ENCODE measurements at places on chromosomes 3 and 15.

GRCh38 chr15:78063970-78064385 lies 13.5 kb downstream of the TBC1D2B start:
- no peak for DNase-seq

- DNase-seq, result no peak
Observed at GRCh38 chr15:69523010-69524001, 70.7 kb downstream of the RPLP1 start.

DNA sequence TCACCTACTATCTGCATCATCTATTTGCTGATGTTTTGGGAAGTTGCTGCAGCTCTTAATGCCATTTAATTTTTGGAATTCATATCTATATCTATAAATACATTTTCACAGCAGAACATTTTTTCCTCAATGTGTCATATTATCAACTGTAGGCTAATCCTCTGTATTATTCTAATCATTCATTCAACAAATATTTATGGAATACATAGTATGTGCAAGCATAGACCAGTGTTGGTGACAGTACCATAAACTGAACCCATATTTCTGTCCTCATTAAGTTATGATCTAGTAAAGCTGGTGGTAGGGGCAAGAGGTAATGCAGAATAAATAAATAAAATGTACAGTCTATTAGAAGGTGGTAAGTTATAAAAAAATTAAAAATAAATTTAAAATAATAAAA lies 585.3 kb upstream of the BCHE start:
- no peak for DNase-seq

- no peak for DNase-seq
Observed at GRCh38 chr15:98794748-98795147, 146.4 kb downstream of the IGF1R start.

GRCh38 chr3:4986782-4987537 lies 7.7 kb downstream of the BHLHE40 start:
- DNase-seq, result peak; percentile 55

DNA sequence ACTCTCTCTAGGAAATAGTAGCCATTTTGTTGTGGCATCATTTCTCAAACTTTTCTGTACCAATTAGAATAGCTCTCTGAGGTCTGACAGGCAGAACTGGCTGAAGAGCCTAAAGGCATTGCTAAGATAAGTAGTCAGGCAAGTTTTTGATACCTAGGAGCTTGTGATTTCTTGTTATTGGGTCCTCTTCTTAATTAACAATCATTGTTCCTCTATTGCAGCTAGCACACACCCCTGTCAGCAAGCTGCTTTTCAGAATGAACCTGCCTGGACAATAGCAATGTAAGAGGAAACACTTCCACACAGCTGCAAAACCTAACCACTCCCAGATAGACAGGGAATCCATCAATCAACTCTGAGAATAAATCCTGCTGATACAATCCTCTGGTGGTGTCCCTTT lies 403.9 kb upstream of the TBL1XR1 start:
- no peak for DNase-seq

DNA sequence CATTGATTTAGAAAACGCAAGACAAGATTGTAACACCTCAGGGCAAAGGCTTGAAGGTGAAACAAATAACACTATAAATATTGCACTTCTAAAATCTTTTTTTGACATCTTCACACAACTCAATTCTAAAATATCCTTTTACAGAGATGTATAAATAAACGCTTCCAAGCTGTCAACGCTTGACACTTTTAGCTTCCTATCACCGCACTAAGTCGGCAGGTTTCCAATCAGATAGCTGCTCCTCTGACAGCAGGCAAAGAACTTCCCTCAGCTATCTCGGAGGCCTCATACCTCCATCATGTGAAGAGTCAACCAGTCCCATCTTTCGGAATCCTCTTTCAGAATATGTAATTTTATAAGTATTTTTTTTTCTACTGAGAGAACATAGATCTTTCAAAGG lies 71.0 kb downstream of the PCOLCE2 start:
- no peak for DNase-seq

- DNase-seq, result no peak
Observed at GRCh38 chr3:71916747-71917369, 131.9 kb upstream of the PROK2 start.

DNA sequence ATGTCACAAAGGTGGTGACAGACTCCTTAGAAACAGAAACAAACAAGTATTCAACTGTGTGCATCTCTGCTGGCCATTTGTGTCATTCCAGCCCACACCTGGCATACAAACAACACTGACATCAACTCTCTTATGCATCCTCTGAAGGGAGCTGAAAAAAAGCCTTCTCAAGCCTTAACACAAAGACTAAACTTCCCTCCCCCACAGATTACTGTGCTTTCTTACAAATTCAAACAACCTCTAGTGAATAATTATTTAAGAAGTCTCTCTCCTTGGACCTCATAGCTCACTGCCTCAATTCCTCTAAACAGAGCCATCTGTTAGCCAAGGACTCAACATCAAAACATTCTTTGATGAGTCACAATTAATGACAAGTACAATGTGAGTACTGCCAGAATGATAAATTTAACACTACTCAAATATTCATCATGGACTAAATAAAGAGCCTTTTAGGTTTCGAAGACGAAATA lies 132.1 kb downstream of the WDR76 start:
- DNase-seq, result no peak

DNA sequence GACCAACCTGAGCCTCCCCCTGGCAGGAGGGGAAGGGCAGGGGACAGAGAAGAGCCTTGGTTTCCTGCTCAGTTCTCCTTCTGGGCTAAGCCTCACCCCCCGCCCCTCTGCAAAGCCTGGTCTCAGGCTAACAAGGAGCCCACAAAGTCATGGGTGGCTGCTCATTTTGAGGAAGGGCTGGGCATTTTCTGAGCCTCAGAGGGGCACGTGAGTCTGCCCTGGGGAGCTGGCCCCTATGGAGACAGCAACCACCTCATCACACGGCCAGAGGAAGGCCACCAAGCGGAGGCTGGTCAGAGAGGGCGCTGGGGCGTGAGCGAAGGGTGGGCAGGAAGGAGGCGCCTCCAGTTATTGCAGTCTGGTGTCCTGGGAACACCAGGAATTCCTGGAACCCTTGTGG lies 18.7 kb downstream of the ABTB1 start:
- DNase-seq, result no peak

DNA sequence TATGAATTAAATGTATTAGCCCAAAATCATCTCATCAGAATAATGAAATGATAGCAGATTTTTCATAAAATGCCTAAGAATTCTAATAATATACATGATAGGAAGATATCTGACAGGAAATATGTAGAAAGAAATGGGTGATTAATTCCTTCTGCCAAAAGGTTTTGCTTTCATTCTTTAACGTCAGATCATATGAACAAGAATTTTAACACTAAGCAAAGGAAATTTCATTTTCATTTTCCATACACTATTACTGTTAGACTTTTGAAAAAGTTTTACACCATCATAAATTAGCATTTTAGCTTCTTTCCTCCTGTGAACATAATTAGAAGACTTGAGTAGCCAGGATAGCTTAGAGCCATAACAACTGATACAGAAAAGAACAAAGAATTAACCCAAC lies 1099.9 kb downstream of the NSUN3 start:
- DNase-seq, result no peak

GRCh38 chr3:128557531-128558280 lies 64.7 kb upstream of the GATA2 start:
- DNase-seq, result no peak

DNA sequence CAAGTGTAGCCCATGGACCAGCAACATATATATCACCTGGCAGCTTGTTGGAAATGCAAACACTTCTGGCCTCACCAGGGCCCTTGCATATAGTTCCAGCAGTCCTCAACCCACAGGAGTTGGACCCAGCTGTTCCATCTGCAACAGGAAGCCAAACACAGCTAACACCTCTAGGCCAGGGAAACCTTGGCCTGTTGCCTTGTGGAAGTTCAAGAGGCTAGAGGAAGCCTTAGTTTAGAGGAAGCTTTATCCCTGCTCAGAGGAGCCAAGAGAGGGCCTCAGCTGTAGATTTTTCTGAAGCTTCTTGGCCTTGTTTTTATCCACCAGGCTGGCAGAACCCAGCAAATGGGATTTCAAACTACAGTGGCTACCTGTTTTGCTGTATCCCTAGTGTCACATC lies 11.4 kb downstream of the FHIT start:
- no peak for DNase-seq

DNA sequence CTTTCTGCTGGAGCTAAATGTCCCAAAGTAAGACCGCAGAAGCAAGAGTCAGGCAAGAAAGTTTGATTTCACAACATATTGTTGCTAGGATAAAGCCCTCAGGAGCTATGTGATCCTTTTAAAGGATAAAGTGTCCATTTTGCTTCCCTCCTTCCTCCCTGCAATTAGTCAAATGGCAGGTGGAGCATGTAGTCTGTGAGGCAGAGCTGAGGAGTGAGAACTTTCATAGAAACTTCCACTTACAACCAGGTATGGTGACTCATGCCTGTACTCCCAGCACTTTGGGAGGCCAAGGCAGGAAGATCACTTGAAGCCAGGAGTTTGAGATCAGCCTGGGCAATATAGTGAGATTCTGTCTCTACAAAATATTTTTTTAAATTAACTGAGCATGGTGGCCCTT lies 25.2 kb upstream of the RHCG start:
- DNase-seq, result no peak

DNA sequence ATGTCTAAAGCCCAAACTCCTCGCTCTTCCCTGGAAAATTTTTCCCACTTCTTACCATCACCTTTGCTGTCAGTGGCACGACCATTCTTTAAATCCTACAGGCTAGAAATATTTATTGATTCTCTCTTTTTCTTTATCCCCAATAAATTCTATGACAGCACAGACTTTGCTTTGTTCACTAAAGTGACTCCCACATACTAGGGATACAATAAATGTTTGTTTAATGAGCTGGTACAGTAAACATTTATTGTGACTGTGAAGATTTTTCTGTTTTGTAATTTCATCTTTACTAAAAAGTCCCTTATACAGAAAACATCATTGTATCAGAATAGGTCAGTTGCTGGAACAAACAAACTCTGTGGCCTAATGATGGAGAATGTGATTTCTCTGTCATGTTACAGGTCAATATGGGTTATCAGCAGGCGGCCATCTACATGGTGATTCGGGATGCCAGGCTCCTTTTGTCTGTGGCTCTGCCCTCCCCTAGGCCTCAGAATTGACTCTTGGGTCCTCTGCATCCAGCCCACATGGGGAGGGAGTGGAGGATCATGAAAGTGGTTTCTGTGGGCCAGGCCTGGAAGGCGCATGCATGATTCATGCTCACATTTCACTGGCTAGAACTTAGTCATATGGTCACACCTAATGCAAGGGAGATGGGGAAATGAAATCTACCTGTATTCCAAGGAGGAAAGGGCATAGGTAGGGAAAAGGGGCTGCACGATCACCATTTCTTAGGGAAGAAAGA lies 22.7 kb upstream of the KNG1 start:
- DNase-seq, result no peak

DNA sequence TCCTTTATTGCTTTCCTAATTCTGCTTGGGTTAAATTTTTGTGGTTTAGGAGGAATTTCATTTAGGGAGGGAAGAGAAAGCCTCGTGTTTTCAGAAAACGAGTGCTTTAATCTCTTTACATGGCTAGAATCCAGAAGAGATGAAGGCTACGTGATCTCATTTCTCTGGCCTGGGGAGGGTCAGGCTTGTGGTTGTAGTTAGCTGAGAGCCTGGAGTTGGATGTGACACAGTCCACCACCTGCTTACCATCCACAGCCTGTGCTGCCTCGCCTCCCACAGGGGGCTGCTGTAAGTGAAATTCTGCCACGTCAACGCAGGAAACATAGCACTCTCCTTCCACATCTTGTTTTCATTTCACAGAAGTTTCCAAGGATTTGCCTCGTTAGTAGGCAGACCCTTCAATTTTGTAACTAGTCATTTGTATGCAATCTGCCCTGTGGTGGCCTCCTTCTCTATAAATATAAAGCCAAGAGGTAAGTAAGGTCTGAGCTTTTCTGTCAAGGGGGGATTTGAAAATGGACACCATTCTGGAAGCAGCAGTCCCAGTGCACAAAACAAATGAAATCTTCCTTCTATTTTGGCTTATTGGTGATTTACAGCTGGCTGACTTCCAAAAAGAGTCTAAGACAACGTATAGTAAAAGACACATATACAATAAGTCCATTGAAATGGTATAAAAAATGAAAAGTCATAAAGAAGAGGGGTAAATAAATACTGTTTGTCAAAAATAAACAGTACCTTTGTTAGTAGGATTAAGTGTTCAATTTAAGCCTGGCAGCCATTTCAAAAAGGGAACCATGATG lies 3.4 kb downstream of the GXYLT2 start:
- no peak for DNase-seq

- DNase-seq, result no peak
Observed at GRCh38 chr3:111613294-111613693, 18.1 kb upstream of the ZBED2 start.

GRCh38 chr3:118990823-118991560 lies 43.7 kb downstream of the IGSF11 start:
- no peak for DNase-seq

DNA sequence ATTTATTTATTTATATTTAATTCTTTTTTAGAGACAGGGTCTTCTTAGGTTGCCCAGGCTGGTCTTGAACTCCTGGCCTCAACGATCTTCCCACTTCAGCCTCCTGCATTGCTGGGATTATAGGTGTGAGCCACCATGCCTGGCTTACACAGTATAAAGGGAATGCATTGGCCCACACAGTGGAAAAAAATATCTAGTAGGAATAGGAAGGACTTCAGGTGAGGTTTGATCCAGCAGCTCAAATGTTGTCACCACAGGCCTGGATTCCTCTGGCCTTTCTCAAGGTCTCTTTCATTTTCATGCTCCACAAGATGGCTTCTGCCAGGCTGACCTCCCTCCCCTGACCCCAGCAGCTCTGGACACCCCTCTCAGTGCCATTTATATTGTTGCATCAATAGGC lies 2.1 kb upstream of the SPTBN5 start:
- DNase-seq, result no peak

- no peak for DNase-seq
Observed at GRCh38 chr15:55827955-55828354, 85.0 kb upstream of the PRTG start.

DNA sequence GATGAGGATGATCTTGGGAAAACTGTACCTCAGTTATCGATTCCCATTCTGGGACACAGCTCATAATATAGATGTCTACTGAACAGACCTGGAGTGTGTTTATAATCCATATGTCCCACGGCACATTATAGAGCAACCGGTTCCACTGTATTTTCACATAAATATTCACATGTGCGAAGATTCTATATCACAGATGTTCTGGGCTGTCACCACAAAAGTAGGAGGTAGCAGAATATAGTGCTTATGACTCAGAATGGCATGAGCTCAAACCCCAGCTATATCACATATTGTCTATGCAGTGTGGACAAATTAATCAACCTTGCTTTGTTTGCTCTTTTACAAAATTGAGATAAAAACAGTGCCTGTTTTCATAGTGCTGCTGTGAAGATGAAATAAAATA lies 640.3 kb upstream of the ADAMTS9 start:
- DNase-seq, result no peak

GRCh38 chr15:78315686-78316282 lies 16.4 kb upstream of the SKIC8 start:
- DNase-seq, result no peak

GRCh38 chr3:86996261-86996955 lies 5.5 kb upstream of the VGLL3 start:
- no peak for DNase-seq

DNA sequence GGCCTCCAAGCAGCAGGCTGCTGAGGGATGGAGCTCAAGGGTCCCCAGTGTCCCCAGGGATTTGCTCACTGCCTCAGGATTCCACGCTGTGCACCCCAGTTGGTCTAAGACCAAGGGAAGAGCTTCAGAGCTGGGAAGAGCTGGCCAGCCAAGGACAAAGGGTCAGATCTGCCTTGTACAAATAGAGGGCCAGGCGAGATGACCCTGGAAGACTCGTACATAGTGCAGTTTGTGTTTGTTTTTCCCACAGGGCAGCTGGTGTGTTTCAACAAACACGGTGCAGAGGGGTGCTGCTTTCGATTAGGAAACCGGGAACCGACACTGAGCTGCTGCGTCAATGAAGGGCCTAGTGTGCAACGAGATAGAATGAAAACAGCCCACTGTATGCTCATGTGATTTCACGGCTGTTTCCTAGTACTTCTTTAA lies 56.1 kb upstream of the TRPM1 start:
- no peak for DNase-seq
